ENCODE measurements at places on chromosomes 4 and X.

DNA sequence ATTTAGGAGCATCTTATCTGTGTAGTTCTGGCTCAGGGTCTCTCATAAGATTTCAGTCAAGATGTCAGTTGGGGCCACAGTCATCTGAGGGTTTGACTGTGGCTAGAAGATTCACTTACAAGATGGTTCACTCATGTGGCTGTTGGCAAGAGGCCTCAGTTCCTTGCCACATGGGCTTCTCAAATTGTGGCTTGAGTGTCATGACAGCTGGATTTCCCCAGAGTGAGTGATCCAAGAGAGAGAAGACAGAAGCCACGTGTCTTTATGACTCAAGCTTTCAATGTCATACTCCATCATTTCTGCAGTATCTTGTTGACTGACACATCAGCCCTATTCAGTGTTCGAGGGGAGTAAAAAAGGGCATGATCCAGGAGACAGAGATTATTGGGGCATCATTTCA lies 131.3 kb upstream of the AP1S2 start:
- no peak for DNase-seq

DNA sequence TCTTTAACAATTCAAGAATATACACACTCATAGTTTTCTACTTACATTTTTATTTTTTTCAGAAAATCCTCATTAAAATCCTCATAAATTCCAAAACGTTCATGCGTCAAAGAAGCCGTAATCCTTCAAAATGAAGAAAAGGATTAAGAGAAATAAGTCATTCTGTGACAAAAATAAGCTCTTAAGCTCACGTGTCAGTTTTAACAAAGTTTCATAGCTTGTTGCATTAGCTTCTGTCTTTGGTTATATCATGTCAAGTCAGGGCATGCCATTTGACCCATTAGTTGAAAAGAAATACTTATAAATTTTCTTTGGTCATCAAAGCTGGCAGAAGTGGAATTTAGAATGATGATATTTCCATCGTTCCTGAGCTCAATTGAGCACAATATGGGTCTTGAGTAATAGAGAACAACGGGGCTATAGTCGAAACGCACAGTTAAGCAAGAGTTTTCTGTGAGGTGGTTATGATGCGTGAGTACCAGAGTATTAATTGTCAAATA lies 185.2 kb upstream of the CTSO start:
- no peak for DNase-seq

- DNase-seq = no peak
Observed at GRCh38 chrX:46220822-46221221, 324.4 kb downstream of the ZNF674 start.

DNA sequence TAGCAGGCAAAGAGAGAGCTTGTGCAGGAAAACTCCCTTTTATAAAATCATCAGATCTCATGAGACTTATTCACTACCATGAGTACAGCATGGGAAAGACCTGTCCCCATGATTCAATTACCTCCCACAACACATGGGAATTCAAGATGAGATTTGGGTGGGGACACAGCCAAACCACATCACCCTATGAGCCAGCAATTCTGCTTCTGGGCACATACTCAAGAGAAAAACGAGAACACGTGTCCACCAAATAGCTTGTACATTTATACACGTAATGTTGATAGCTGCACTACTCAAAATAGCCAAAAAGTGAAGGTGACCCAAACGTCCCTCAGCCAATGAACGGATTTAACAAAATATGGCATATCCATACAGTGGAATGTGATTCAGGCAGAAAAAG lies 94.5 kb upstream of the DHRSX start:
- no peak for DNase-seq

GRCh38 chrX:85859426-85859825 lies 187.9 kb downstream of the CHM start:
- DNase-seq = no peak

GRCh38 chr4:137909529-137910309 lies 332.4 kb downstream of the SLC7A11 start:
- no peak for DNase-seq

- no peak for DNase-seq
Observed at GRCh38 chr4:26067035-26067434, 153.0 kb downstream of the SMIM20 start.

DNA sequence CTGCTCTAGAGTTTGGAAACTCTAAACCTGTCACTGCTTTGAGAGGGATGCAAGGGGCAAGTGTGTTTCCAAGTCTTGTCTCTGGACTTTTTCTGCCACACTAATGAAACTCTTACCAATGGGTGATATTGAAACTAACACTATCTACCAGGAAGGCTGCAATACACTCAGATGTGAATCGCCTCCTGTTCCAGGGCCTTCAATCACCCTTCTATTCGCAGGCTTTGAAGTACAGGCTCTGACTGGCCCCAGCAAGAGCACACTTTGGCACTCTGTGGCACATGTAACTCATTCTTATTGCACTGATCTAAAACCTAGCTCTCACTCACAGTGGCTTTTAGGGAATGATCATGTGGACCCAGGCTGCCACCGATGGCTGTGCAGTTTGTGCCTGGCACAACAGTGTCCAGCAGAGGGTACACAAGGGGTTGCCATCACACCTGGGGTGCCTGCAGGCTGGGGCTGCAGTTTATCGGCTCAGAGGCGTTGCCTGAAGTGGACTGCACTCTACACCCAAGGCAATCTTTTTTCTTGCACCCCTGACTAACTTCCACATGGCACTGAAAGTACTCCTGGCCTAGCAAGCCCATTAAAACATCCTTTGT lies 210.8 kb downstream of the MGST2 start:
- no peak for DNase-seq

GRCh38 chrX:41409006-41409405 lies 38.1 kb upstream of the NYX start:
- no peak for DNase-seq

DNA sequence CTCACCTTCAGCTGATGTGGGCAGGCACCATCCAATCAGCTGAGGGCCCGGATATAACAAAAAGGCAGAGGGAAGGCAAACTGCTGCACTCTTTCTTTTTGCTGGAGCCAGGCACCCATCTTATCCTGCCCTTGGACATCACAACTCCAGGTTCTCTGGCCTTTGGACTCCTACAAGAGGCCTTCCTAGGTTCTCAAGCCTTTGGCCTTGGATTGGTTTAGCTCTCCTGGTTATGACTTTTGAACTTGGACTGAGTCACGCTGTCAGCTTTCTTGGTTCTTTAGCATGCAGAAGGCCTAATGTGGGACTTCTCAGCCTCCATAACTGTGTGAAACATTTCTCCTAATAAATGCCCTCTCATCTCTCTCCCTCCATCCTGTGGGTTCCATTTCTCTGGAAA lies 23.0 kb upstream of the N4BP2 start:
- no peak for DNase-seq

DNA sequence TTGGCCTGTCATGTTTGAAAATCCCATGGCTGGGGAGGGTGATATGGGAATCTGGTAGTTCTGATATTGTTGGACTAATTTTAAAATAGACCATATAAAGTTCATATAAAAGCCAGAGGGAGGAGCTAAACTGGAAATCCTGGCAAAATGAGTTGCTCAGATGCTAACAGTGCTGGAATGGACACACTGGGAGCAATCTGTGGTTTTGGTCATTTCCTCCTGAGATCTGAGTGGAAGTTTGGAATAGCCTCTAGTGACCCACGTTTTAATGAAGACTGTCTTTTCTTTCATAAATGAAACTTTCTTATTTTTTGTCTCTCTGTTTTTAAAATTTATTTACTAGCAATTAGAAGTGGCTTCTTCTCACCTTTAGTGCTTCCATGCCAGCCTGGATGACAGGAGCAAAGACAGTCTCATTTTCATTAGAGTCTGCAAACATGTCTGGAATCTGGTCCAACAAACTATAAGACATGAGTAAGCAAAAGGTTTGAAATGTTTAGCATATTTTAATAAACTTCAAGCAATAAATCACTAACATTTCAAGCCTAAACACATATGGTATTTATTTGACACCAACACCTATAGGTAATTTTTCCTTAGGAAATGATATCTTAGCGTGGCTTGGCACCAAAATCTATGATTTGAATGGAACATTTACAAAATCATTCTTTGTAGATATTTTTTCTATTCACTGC lies 66.6 kb downstream of the METTL14 start:
- no peak for DNase-seq

DNA sequence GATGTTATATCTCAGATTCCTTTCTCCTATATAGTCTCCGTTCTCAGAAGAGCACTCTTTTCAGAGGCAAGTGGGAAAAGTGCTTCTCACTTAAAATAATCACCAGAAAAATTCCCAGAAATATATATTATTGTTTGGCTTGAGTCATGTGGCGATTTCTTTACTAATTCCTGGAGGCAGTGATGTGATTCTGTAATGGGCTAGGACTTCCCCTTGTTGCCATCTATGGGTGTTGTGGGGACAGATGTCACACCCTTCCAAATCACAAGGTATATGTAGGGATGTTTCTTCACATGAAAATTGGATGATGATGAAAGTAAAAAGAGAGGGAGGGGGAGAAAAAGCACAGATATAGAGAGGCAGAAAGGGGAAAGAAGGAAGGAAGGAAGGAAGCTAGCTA lies 553.4 kb downstream of the PPP4R3C start:
- no peak for DNase-seq

- DNase-seq = no peak
Observed at GRCh38 chr4:138107023-138107422, 135.1 kb downstream of the SLC7A11 start.

GRCh38 chr4:144894573-144894972 lies 203.4 kb downstream of the ANAPC10 start:
- DNase-seq = no peak

- no peak for DNase-seq
Observed at GRCh38 chr4:79237851-79238250, 88.0 kb downstream of the NAA11 start.

- DNase-seq = no peak
Observed at GRCh38 chrX:105567082-105567481, 255.3 kb upstream of the NRK start.

GRCh38 chr4:2330091-2331042 lies 68.5 kb upstream of the MXD4 start:
- no peak for DNase-seq

DNA sequence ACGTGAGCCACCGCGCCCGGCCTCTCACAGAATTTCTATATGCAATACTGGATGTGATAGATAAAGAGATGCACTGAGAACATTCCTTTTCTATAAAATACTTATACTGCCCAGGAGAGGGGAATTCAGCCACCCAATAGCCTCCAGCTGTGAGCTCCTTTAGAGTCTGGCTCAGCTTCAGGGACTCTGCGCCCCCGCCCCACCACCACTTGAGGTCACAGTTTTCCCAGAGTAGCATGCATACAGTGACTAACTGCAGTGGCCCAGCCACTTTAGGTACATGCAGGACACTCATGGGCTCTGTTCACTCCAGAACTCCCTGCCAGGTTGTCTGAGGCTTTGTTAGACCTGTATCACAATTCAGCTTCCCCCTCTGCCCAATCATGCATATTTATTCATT lies 144.4 kb upstream of the TET2 start:
- no peak for DNase-seq

DNA sequence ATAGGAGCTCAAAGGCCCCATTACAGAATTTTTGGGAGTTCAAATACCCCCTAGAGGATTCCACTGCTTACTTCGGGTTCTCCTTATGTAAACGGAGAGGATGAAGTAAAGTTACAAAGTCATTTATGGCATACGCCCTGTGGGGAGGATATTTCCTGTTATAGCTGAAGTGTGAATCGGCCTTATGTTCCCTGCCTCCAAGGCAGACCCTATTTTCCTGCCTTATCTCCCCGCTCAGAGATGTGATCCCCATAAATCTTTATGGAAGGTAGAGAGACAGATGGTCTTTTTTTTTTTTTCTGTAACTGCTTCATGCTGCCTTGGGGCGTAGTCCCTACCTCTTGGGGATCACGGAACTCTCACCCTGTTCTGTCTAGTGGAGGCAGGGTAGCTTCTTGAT lies 56.0 kb upstream of the DHX15 start:
- DNase-seq = no peak

DNA sequence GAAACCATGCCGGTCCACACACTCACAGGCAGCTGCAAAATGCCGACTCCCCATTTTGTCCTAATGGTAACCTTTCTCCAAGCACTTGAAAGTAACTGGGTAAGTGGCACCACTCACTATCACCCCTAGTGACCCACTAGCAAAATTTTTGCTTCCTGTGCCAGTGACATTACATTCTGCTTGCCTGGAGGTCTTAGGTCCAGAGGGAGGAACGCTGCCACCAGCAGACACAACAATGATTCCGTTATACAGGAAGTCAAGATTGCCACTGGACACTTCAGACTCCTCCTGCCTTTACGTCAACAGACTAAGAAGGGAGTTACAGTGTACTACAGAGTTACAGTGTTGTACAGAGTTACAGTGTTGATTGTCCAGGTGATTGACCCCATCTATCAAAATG lies 11.8 kb upstream of the TMEM192 start:
- DNase-seq = no peak

GRCh38 chrX:51955200-51955599 lies 61.8 kb downstream of the MAGED1 start:
- DNase-seq = no peak

DNA sequence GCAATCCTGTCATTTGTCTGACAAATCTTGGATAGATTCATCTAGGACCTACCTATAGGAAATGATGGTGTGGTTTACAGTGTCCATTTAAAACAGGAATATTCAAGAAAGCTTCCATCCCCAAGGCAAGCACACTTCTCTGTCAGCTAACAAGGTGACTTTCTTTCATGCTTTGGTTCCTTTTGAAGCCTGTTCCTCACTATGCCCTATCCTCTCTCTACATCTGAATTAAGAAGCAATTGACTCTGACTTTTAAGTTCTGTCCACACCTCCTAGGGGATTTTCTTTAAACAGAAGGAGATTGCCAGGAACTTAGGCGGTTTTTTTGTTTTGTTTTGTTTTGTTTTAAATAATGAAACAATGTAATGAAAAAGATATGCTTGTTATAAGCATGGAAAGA lies 1181.4 kb upstream of the TENM3 start:
- no peak for DNase-seq

DNA sequence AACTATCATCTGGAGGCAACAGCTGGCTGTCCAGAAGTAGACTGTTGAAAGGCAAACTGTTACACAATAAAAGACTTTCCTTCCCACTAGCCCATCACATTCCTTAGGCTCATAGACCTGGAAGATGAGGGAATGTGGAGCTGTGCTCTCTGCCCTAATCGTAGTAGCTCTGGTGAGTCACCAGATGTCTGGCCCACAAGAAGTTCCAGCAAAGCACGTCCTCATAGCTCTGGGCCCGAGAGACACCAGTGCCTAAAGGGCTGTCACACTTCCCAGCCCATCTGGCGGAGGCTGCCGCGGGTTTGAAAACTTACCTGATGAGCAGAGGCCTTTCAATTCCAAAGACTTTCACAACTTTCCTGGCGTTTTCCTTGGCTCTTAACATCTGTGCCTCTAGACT lies 81.7 kb upstream of the STOX2 start:
- no peak for DNase-seq

GRCh38 chr4:23268072-23268771 lies 575.5 kb downstream of the GBA3 start:
- no peak for DNase-seq

GRCh38 chr4:78939667-78940008 lies 400 bp upstream of the PAQR3 start:
- no peak for DNase-seq

DNA sequence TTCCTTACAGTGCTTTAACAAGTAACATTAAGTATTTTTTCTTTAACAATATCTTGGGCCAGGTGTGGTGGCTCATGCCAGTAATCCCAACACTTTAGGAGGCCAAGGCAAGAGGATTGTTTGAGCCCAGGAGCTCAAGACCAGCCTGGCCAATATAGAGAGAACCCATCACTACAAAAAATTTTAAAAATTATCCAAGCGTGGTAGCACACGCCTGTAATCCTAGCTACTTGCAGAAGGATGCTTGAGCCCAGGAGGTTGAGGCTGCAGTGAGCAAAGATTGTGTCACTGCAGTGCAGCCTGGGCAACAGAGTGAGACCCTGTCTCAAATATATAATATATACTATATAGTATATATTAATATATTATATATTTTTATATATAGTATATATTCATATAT lies 162.2 kb downstream of the ZNF674 start:
- no peak for DNase-seq
